ENCODE measurements at places on chromosomes 13 and 19.

GRCh38 chr13:42614436-42615035 lies 40.6 kb downstream of the TNFSF11 start:
- DNase-seq, result no peak

- DNase-seq, result no peak
Measured at GRCh38 chr19:7554990-7555864, 19.7 kb downstream of the PNPLA6 start.

- DNase-seq, result no peak
Measured at GRCh38 chr19:13033244-13033643, 38.0 kb downstream of the NFIX start.

DNA sequence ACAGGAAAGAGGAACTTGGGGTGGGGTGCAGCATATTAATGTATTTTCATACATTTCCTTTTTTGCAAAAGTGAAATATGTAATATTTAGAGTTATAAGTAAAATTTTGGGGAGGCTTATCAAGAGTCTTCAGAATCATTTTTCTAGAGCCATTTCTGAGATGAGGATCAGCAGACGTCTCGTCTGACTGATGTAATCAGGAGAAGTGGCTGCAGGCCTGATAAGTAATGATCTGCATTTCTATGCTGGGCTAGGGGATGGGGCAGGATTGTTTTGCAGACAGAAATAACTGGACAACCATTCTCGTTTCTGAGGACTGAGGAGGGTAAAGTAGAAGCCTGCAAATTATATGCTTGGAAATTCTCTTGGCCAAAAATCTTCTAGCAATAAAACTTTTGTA lies 89.2 kb upstream of the ARGLU1 start:
- DNase-seq, result no peak

DNA sequence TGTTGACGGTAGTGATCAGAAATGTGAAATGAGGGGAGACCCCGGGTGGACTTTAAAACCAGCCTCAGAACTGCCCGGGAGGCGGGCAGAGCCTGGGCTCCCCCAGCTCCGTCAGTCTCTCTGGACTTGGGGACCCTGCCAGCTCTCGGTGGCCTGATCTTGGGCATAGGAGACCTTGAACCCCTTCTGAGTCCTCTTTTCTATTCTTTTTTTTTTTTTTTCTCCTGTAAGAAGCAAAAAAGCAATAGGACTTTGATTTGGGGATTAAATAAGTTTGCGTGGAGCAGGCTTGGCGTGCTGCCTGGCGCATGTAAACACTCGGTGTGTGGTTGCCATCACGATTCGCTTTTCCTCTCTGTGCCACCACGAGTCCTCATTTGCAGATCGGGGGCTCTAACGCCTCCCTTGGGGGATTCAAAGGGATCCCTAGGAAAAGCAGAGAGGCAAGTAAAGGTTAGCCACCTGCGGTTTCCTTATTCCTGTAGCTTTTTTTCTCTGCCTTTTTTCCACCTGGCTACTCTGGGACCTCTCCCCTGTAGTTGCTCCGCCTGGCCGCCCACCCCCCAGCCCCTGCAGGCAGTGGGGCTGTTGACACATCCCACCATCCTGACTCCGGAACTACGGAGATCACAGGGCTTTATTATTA lies 1.3 kb downstream of the SAFB start:
- no peak for DNase-seq

GRCh38 chr19:39402346-39403300 lies 4.0 kb upstream of the ZFP36 start:
- DNase-seq, result peak; percentile 83

GRCh38 chr13:94660695-94661326 lies 51.5 kb downstream of the SOX21 start:
- no peak for DNase-seq

GRCh38 chr13:91580749-91581148 lies 182.3 kb downstream of the GPC5 start:
- no peak for DNase-seq

GRCh38 chr19:13887517-13887916 lies 10.6 kb downstream of the NANOS3 start:
- no peak for DNase-seq

DNA sequence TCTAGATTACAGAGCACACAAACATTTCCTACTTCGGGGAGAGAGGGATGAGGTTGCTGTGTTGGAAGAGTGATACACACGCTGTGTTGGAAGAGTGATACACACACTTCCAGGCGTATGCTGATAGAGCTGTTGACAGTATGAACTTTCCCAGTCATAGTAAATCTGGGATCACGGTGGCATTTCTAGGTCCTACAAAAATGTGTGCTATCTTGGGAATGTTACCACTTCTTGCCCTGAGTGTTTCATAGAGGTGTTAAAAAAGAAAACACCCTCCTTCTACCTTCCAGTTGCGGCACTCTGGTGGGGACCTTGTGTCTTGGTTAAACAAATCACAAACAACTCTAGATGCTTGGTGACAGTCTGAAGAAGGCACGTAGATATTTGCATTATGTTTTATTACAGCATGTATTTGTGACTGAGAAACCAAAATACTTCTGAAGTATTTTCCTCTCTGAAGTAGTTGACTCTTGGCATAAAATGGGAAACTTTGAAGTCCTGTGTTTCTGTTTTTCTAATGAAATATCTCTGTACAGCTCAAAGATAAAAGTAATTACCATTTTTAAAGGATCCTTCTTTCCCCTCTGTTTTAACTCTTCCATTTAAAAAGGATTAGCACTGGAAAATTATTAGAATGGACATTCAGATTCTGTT lies 52.5 kb downstream of the ARHGAP35 start:
- DNase-seq, result no peak

DNA sequence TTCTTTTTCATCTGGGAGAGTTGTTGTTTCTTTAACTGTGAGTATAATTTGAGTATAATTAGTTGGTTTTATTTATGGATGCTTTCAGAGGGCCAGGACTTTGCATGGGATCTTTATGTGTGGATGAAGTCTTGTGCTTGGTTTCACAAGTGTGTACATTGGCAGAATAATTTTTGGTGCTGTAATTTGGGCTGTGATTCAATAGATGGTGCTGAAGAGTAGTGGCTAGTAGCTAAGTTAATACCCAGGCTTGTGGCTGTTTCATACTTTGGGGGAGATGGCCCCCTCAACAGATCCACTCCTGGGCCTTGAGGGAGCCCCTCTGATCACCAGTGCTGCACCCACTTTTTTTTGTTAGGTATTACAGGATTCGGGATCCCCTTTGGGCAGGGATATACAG lies 1142.4 kb downstream of the SLITRK1 start:
- no peak for DNase-seq

- DNase-seq, result no peak
Measured at GRCh38 chr13:42821437-42821836, 40.1 kb downstream of the FAM216B start.

DNA sequence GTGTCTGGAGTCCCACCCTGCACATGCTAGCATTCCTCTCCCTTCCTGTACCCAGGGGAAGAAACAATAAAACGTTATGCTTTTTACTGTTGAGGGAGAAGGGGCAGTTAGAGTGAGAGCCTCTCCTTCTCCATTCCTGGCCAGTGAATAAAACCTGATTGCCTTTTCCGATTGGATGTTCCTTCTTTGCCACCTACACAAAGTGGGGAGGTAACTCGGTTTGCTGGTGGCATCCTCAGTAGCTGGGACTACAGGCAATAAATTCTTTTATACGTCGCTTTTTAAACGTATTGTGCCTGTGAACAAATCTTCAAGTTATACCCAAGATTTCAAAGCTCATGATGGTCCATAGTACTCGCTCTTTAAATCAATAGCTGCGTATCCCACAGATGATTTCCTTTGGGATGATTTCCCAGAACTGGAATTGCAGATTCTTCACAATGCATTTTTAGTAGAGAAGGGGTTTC lies 660 bp upstream of the MVB12A start:
- no peak for DNase-seq

DNA sequence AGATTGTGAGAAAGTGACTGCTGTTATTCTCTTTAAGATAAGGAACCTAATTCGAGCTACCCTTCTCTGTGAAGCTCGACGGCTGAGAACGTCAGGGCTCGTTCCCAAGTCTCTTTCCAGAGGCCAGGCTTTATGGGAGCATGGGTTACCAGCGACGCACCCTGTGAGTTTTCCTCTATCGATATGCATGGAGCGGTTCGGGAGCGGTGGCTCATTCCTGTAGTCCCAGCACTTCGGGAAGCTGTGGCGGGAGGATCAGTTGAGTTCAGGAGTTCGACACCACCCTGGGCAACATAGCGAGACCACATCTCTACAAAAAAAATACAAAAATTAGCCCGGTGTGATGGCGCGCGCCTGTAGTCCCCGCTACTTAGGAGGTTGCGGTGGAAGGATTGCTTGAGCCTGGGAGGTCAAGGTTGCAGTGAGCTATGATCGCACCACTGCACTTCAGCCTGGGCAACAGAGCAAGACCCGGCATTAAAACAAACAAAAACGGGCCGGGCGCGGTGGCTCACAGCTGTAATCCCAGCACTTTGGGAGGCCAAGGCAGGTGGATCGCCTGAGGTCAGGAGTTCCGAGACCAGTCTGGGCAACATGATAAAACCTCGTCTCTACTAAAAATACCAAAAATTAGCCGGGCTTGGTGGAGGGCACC lies 681 bp upstream of the ZNF606 start:
- no peak for DNase-seq

- no peak for DNase-seq
Measured at GRCh38 chr19:3463714-3464586, 16.4 kb downstream of the SMIM24 start.

- no peak for DNase-seq
Measured at GRCh38 chr13:40137400-40137799, 481.9 kb downstream of the COG6 start.

GRCh38 chr13:44368599-44369368 lies 4.8 kb upstream of the SERP2 start:
- DNase-seq, result no peak

GRCh38 chr19:29401712-29402421 lies 123.9 kb upstream of the VSTM2B start:
- no peak for DNase-seq

DNA sequence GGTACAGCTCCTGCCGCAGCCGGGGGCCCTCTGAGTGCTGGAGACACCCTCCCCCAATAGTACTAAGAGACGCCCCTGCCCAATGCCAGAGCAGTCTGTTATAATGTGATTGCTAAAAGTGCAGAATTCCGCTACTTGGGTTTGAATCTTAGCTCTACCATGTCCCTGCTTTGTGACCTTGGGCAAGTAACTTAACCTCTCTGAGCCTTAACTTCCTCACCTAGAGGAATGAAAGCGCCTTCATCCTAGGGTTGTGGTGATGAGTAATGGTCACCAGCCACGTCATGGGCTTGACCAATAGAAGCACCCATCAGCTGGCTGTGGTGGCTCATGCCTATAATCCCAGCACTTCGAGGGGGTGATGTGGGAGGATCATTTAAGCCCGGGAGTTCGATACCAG lies 6.5 kb downstream of the PLEKHG2 start:
- DNase-seq, result no peak

- no peak for DNase-seq
Measured at GRCh38 chr19:41373993-41374392, 2.3 kb upstream of the TMEM91 start.

DNA sequence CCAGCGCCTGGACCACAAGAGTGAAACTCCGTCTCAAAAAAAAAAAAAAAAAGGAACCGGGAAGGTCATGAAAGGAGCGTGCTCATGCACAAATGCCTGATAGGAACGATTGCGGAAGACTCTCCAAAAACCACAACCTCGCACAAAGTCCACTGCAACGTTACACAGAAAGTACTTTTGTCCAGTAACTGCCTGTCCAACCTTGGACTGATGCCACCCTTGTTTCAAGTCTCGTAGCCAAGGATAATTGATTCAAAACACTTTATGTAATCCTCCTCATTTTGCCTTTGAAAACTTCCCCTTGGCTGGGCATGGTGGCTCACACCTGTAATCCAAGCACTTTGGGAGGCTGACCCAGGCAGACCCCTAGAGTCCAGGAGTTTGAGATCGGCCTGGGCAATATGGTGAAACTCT lies 13.7 kb downstream of the LGALS7 start:
- no peak for DNase-seq

DNA sequence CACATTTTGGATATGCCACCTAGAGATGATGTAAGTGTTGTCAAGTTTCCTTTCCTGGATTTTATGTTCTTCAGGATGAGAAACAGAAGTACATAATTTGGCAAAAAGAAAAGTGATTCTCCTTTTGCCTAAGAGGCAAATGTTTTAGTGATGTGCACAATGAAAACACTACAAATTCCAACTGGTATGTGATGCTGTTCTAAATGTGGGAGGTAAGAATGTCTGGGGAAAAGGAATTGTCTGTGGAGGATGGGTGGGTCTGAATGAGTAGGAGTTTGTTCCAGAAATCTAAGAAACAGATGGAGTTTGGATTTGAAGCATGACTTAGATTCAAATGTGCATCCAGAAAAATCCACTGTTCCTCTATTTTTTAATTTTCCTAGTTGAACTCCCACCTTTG lies 473.6 kb upstream of the SPRY2 start:
- DNase-seq, result no peak

DNA sequence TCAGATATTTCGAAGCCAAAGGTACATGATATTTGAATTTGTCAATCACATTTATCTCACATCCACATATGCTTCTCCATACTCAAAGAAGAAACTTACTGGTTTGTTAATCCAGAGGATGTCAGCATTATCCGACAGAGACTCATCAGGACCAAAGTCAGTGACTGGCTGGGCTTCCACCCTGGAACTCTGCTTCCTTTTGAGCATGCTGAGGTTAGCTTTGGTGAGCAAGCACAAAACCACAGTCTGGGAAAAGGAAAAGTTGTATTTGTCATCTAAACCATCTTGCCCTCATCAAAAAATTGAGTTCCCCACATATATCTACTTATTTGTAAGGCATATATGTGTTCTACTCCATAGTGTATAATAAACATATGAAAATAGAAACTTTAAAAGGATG lies 17.4 kb downstream of the NALCN start:
- no peak for DNase-seq

GRCh38 chr19:29277102-29277501 lies 64.2 kb upstream of the UQCRFS1 start:
- peak; percentile 65 for DNase-seq

- no peak for DNase-seq
Measured at GRCh38 chr19:57210381-57210780, 19.1 kb downstream of the ZNF264 start.

DNA sequence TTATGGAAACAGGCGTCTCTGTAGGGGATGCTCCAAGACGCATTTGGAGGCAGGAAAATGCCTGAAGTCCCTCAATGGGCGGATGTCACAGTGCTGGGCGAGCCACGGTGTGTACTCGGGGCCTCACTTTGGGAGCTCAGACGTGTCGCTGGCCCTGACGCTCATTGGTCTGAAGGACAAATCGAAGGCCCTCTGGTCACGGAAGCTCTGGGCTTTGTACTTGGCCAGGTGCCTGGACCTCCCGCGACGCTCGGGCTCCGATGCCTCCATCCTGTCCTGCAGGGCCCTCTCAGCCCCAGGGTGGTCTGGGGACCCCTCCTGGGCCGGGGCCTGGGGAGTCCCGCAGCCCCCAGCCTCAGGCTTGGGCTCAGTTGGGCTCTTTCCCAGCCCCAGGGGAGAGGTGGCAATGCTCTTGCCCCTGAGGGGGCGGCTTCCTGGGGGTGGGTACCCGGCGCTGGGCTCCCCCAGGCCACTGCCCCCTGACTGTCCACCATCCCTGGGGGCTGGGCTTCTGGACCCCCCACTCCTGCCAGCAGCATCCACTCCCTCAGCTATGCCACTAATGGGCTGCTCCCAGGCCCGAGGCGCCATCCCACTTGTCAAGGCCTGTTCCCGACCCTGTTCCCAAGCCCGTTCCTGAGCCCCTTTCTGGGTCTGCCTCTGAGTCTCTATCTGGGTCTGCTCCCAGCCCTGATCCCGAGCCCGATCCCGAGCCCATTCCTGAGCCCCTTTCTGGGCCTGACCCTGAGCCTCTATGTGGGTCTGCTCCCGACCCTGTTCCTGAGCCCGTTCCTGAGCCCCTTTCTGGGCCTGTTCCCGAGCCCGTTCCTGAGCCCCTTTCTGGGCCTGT lies 39.5 kb upstream of the GRTP1 start:
- DNase-seq, result no peak

- DNase-seq, result no peak
Measured at GRCh38 chr13:77516342-77516789, 19.1 kb upstream of the SCEL start.
